Activated T-helper 1 cell treated with Interleukin-2 at 50 U/mL for 16 hours (primary cell): ENCODE measurements at places on chromosomes 2 and 18.

GRCh38 chr18:79760348-79760747 is 37.4 kb upstream of the KCNG2 start:
- no peak for DNase-seq

DNA sequence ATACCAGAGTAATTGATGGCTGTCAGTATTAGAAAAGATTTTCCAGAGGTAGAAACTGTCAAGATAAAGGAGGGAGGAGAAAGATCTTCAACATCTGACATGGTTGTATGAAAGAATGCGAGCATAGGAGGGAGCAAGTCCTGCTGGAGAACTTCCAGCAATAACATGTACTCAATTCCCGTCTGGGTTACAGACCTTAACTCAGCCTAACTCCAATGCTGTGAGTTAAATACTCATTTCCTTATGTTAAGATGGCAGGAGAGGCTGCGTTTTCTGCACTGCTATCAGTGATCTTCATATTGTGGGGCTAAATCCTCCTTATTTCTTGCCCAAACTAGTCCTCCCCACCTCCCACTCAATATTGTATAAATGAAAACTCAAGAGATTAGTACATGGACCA is 6.7 kb upstream of the CERS6 start:
- DNase-seq = no peak

GRCh38 chr2:9310377-9310776 is 103.8 kb downstream of the ASAP2 start:
- no peak for DNase-seq

GRCh38 chr2:217854684-217855420 is 147.9 kb downstream of the TNS1 start:
- DNase-seq = no peak

- no peak for DNase-seq
These were observed 77.8 kb downstream of the ATP9B start for GRCh38 chr18:79147014-79147413.

DNA sequence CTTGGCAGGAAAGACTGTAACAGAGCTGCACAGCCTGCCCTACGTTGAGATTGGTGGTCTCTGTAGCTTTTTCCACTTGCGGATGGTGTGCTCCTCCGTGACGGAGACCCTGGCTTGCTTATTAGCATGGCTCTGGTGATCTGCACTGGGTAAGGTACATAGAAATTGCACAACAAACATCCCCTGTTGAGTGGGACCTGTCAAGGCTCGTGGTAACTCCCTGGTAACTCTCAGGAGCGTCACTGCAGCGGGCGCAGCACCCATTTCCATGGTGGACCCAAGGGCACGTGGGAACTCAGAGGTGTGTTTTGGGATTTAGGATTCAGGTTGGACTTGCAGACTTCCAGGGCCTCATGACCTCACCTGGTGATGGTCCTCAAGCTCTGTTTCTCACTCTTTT is 1.1 kb downstream of the TRAF3IP1 start:
- no peak for DNase-seq

DNA sequence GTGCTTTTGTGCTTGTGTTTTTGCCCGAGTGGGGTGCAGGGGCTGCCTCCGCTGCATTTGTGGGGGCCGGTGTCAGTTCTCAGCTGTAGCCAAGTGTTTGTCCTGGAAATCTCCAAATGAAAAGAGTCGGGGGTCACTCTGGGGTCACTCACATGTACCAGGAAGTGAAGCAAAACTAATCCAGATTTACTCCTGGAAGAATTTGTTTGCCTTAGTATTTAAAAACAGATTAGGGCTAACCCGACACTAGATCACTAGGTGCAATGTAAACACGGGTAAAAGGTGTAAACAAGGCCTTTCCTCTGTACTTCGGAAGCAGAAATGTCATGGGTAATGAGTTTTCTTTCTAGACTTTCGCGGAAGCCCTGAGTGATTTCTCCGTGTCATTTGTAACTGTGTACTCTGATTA is 50.3 kb downstream of the GBX2 start:
- no peak for DNase-seq

- no peak for DNase-seq
These were observed 95.6 kb downstream of the GALNT3 start for GRCh38 chr2:165698444-165698884.

GRCh38 chr2:190355968-190356644 is 12.7 kb downstream of the INPP1 start:
- DNase-seq = no peak

DNA sequence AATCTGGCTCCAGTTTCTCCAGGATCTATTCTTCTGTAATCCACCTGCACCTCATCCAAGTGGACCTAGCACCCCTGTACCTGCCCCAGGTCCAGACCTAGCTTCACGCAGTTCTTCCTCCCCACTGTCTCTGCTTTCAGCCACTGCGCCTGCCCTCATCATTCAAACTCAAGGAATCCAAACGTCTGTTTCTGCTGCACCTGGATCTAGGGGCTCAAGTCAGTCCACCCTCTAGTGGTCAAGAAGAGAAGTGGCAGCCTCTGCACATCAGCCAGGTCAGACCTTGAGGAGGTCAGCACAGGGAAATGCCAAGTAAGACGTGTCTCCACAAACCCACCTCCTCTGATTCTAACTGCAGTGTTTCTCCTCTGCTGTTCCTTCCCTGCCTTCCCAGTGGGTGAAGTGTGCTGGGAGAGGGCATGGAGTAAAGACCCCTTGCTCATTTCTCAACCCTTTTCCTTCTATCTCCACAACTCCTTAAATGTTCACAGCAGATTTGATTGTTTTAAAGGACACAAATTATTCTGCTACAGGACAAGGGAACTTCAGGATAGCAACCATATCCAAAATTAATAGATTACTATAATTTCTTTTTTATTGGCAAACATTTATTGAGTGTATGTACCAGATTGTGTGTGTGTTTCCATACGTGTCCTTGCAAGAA is 8.6 kb upstream of the RNF152 start:
- DNase-seq = no peak

DNA sequence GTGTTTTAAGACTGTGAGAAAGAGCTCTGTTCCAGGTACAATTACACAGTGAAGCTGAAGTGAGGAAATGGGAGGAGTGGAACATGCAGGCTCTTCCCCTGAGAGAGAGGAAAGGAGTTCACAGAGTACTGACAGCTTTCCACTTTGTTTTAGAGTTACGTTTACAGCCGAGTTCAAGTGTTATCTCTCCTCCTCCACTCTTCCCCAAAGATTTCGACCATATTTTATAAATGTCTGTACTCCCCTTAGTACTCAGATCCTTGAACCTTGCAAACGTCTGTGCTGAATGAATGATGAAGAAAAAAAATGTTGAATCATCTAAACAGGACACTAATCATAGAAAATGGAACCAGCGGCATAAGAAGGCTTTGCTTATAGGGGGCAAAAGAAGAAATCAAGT is 121.6 kb downstream of the THADA start:
- no peak for DNase-seq

DNA sequence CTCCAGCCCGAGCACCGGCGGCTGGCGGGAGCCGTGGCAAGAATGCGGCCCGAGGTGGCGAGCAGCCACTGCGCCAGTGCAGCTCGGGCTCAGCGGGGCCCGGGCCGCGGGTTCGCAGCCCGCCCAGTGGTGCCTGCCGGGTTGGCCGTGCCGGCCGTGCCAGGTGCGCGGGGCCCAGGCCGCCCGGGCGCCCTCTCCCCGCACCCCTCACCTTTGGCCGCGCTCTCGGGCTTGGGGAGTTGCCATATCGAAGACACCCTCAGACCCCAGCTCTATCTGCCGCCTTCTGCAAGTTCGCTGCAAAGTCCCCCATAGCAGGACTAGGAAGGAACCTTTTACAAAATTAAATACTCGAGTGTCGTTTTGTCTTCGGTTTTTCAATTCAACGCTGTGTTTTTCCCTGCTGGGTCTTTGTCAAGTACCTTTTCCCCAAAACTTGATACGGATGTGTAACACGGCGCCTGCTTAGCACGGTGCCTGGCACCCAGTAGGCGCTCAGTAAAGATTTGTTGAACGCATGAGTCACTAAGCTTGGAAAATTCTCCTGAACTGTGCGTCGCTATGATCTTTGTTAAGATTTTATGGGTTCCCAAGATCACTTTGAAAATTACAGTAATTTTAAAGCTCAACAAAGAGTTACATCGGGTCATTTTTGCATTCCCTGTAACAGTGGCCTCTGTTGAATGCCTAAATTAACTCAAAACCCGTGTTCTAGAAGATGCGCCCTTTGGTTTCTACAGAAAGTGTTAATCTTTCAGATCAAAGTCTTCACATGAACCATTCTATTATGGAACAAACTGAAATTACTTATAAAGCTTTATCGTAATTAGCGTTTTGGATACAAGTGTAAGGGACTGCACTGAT is 750 bp downstream of the STRADB start:
- DNase-seq = no peak

- no peak for DNase-seq
These were observed 108.0 kb downstream of the LRRC30 start for GRCh38 chr18:7338846-7339245.

GRCh38 chr2:239065537-239065936 is 217.7 kb downstream of the TWIST2 start:
- no peak for DNase-seq

- DNase-seq = no peak
These were observed 25.4 kb upstream of the ATP5MC3 start for GRCh38 chr2:175206866-175207265.

DNA sequence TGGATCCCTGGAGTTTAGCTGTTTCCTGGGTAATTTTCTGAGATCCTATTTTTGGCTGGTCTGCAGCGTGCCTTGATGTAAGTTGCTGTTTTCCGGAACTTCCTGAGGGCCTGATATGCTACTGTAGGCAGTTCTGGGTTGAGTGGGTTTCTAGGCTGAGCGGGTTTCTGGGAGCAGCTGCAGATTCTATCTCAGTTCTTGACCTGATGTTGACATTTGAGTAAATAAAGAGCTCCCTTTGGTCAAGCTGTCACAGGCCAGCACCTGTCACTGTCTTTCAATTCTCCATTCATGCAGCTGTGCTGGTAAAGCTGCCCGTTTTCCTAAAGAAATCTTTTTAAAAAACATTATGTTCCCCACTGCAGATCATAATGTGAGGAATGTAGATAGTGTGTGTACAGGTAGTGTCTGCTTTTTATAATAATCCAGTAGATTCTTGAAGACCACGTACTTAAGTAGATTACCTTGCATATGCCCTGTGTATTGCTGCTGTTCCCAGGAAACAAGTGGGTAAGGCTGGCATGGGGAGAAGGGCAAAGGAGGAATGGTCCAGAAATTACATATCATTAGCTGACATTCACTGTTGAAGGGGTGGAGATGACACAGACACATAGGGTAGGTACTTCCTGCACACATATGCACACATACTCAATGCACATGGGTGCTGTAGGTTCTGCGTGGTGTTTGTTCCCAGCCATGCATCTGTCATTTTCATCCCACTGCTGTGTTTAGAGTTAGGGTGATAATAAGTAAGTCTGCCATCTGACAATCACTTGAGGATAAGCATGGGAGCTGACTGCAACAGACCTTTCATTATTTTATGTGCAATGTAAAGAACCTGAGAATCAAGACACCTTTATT is 25.9 kb downstream of the CD28 start:
- DNase-seq = no peak

DNA sequence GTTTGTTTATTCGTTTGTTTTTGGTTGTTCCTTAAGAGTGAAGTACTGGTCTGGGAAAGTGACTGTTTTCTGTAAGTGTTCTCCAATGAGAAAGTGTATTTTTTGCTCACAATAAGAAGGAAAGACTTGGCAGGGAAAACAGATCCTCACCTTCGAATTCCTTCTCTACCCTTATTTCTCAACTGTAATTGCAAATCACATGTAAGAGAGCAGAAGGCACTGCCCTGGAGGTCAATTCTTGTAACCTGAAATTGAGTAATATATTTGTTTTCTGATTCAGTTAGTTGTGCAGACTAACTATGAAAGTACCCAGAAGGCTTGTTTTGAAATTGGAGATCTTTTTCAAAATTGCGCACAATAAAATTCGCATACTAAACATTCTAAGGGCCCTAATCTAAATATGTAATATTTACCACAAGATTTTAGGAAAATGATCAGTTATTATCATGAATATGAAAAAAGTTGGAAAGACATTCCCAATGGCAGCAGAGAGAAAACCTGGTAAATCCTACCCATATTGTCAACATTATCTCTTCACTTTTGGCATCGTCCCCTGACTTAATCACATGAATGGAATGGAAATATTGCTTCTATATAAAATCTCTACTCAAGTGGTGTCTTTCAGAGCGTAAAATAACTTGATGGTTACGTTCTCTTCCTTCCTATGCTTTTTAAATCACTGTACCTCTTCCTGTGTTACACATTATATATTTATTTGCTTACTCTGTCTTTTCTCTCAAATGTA is 24.1 kb downstream of the TFPI start:
- DNase-seq = no peak
